Activated gamma-delta T cell treated with Interleukin-2 at 50 U/mL for 16 hours (primary cell): ENCODE measurements at places on chromosomes 2 and 18.

- DNase-seq = peak; percentile 68
Observed at GRCh38 chr2:44955593-44956392, 14.3 kb downstream of the SIX3 start.

- DNase-seq = no peak
Observed at GRCh38 chr2:104734937-104735586, 118.9 kb upstream of the POU3F3 start.

- no peak for DNase-seq
Observed at GRCh38 chr2:113060396-113060795, 1.4 kb downstream of the IL36RN start.

DNA sequence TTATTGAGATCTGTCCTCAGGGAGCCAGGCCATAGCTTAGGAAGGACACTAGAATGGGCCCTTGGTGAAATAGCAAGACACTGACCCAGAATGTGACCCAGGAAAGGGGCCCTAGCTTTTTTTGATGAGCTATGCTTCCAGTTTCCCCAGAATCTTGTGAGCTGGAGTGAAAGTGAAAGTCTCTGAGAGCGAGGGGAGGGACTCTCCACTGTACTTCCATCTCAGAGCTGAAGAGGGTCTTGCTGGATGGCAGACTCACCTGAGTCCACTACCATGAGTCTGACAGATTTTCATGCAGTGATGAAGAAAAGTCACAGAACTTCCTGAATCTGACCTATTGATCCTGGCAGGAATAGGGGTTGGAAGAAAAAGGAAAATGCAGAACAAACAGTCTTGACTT lies 3.1 kb downstream of the ARHGAP25 start:
- no peak for DNase-seq

GRCh38 chr2:215441560-215442400 lies 5.9 kb upstream of the FN1 start:
- no peak for DNase-seq

DNA sequence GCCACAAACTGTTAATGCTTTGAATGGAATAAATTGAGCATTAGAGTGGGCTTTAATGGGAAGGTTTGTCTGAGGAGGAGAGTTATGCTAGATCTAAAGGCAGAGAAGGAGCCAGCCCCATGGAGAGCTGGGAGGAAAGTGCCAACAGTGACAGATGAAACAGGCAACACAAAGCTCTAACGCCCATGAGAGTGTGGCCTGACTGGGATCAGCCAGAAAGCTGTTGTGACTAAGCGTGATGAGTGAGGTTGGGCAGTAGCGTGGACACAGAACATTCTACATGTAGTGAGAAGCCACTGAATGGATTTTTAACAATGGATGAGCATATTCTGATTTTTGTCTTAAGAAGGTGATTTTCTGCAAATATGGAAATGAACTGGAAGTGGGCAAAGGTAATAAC lies 185.3 kb upstream of the SIX2 start:
- DNase-seq = no peak

DNA sequence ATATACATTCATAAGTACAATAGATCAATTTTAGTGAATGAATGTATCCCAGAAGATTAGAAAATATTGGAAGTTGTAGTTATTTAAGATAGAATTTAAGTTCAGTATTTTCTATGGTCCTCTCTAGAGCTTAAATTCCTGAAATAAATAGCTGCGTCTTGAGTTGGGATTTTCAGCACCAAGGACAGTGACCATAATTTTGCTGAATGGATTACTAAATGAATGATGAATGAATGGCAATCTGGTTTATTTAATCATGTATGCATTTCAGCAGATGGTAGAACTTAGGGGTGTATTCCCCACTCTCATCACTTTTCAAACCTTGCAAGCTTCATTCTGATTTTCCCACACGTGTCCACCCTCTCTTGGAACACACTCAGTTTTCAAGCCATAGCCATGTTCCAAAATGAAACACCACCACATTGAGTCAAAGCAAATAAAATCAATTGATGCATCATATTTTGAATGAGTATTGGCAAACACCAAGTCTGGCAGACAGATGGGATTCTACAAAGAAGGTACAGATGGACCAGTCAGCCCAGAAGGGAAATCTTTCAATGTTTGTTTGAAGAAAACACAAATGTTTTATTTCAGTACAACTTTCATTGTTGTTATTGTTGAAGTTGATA lies 362.2 kb upstream of the NXPH2 start:
- no peak for DNase-seq

DNA sequence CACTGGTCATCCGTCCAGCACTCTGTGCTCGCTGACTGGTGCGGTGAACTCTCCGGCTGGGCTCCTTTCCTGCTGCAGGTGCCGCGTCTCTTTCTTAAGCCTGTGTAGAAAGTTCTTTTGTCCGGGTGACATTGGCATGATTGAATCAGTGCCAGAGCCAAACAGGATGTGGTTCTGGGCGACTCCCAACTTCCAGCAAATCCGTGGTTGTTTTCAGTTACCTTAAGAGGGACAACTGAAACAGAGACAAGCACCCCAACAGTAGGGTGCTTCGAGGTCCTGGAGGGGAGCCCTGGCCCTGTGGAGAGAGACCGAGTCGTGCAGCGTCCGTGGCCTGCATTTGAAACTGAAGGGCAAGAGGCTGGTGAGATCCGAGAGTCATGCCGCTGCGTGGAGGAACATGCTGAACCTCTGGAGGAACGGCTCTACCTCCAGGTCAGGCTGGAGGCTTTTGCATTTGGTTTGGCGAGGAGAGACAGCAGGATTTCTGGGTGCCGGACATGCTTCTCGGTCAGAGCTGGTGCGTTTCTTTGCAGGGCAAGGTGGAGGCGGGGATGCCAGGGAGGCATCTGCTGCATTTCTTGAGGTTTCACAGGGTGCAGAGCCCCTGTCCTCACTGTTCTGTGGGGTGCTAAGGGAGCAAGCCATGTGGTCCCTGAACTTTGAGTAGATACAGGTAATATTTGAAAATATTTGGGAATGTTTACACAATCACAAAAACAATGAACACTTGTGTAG lies 26.8 kb downstream of the SH3BP4 start:
- DNase-seq = no peak

- no peak for DNase-seq
Observed at GRCh38 chr18:40949114-40949950, 1005.7 kb upstream of the PIK3C3 start.
